ENCODE measurements at places on chromosomes 5 and 9. TPM values are rescaled to one million over a fixed set of nuclear protein-coding genes. Genes with fewer than 3 reads are reported as not detected.

The CBY3 gene
- 0.16 TPM for total RNA-seq

The INSL6 gene
- not detected for total RNA-seq

The BARHL1 gene
- total RNA-seq = not detected

The NIPAL4 gene
- total RNA-seq = not detected

The LVRN gene
- total RNA-seq = 0.47 TPM

The AGXT2 gene
- total RNA-seq = not detected

The UCK1 gene
- 24.2 TPM for total RNA-seq

The ARHGEF28 gene
- 2.5 TPM for total RNA-seq

The ADAMTS19 gene
- under 0.01 TPM for total RNA-seq

The TYRP1 gene
- not detected for total RNA-seq

The NTNG2 gene
- total RNA-seq = 3.5 TPM

The TXNDC15 gene
- 88.6 TPM for total RNA-seq

The MPDZ gene
- 39.6 TPM for total RNA-seq

The ZNF883 gene
- total RNA-seq = 2.4 TPM

The FBXO38 gene
- 54.4 TPM for total RNA-seq

The ATP10B gene
- not detected for total RNA-seq

The TNPO1 gene
- total RNA-seq = 193 TPM

The STC2 gene
- total RNA-seq = 727 TPM

The PRSS3 gene
- total RNA-seq = 47.3 TPM

The EFNA5 gene
- 0.77 TPM for total RNA-seq

The STRBP gene
- 2.4 TPM for total RNA-seq

The SCGB3A1 gene
- total RNA-seq = not detected

The ADAMTS6 gene
- total RNA-seq = 37.8 TPM

The SPATA31E1 gene
- total RNA-seq = not detected

The C5orf63 gene
- total RNA-seq = 3.6 TPM

The SPATA31A3 gene
- total RNA-seq = not detected

The SYNPO gene
- 2.0 TPM for total RNA-seq

The CNTFR gene
- not detected for total RNA-seq

The BARX1 gene
- not detected for total RNA-seq

The COL5A1 gene
- 93.8 TPM for total RNA-seq

The FBP2 gene
- total RNA-seq = not detected

The SNX24 gene
- total RNA-seq = 8.1 TPM

The LMBRD2 gene
- total RNA-seq = 11.3 TPM

The GRM6 gene
- under 0.01 TPM for total RNA-seq

The RNF180 gene
- total RNA-seq = 0.63 TPM

The SPINK4 gene
- not detected for total RNA-seq

The PCDHGA1 gene
- total RNA-seq = 1.3 TPM

The CNTNAP3B gene
- total RNA-seq = 7.8 TPM

The SHC3 gene
- total RNA-seq = 20.9 TPM

The VLDLR gene
- total RNA-seq = 17.3 TPM

The IL4 gene
- total RNA-seq = not detected

The PPP3R2 gene
- total RNA-seq = 0.09 TPM

The SLC45A2 gene
- total RNA-seq = under 0.01 TPM
